Activated T-helper 1 cell treated with anti-CD3 and anti-CD28 coated beads, Interleukin-2, amount 50 U/mL, for 16 hours (primary cell): ENCODE measurements at places on chromosomes 5 and 9.

DNA sequence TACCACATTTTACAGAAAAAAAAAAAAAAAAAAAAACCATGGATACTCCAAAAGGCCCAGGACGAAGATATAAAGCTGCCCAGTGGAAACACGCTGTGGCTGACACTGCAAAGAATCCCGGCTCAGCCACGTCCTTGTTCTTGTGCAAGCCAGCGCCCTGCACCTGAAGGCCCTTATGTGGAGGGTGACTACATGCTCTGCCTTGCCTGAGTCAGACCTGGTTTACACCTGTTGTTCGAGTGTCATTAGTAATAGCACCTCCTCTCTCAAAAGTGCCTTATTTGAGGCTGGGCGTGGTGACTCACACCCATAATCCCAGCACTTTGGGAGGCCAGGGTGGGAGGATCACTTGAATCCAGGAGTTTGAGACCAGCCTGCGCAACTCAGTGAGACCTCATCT is 54.3 kb upstream of the ZSWIM6 start:
- DNase-seq = no peak

DNA sequence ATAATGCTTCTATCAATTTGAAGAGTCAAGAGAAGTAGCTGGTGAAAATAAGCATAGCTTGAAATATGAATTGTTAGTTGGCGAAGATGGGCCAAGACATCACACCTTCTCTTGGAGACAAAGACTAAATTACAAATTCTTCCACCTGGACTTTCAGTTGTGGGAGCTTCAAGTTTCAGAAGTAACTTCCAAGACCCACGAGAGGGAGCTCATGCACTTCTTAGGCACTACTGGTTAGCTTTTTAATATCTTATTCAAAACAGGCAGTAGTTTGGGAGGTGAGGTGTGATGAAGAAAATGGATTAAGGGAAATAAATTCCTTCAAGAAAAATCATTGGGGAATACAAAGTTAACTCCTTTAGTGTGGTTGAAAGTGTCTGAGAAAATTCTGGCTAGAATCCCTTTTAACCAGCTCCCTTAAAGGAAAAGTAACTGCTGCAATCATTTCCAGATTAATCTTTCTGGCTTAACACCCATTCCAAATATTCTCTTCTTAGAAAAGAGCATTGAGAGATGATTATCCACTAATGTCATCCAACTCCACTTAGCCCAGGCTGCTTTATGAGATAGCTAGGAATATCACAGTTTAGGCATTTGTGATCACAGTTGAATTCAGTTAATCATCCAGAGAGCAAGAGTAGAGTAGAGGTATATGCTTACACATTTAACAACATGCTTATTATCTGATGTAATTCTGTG is 139.5 kb upstream of the DMRTA1 start:
- no peak for DNase-seq

GRCh38 chr5:36393656-36394428 is 92.1 kb upstream of the RANBP3L start:
- no peak for DNase-seq

- DNase-seq = no peak
Observed at GRCh38 chr9:23822261-23823169, 3.5 kb downstream of the ELAVL2 start.

- DNase-seq = no peak
Observed at GRCh38 chr9:23823986-23824829, 1.8 kb downstream of the ELAVL2 start.

GRCh38 chr9:114591291-114591787 is 3.8 kb downstream of the ATP6V1G1 start:
- no peak for DNase-seq

- DNase-seq = no peak
Observed at GRCh38 chr5:181235689-181236366, 7.9 kb downstream of the RACK1 start.

DNA sequence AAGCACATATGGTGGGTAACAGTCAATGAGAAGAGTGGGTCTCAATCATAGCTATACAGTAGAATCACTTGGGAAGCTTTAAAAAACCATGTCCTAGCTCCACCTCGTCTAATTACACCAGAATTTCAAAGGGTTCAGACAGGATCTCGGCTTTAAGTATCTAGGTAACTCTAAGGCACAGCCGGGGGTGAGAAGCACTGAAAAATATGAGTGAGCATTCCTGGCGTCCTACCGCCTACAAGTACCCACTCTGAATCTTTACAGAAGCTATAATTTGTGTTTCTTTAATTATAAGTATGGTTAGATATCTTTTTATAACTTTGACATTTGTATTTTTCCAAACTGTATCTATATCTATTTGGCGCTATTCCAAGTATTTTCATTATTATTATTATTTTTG is 16.1 kb downstream of the PAIP1 start:
- DNase-seq = no peak

DNA sequence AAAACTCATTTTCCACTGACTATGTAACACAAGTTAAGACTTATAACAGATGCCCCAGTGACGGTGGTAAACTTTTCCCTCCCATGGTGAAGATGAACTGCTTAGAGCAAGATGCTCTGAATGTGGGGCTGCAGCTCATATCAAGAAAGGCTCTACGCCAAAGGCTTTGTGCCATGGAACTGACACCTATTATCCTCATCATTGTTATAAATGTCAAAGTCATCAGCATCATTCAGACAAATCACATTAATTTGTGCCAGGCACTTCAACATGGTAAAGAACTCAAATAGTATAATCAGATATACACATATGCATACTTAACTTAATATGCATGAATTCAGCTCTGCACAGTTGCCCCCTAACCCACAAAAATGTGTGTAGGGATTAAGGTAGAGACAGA is 305.9 kb upstream of the ATP10B start:
- no peak for DNase-seq

DNA sequence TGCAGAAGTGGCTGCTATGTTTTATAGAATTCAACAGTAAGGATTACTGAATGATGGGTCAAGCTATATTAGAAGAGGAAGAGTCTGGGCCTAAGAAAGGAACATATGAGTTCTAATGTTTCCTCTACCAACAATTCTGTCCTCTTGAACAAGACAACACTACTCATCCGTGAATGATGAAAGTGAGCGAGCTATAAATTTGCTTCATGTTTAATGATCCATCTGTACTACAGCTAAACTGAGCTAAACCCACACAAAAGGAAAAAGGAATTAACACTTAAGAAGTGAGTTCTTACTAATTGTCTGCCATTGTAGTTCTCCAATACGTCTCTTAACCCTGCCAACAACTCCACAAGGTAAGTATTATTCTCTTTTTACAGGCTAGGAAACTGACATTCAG is 204.4 kb downstream of the GLIS3 start:
- no peak for DNase-seq

DNA sequence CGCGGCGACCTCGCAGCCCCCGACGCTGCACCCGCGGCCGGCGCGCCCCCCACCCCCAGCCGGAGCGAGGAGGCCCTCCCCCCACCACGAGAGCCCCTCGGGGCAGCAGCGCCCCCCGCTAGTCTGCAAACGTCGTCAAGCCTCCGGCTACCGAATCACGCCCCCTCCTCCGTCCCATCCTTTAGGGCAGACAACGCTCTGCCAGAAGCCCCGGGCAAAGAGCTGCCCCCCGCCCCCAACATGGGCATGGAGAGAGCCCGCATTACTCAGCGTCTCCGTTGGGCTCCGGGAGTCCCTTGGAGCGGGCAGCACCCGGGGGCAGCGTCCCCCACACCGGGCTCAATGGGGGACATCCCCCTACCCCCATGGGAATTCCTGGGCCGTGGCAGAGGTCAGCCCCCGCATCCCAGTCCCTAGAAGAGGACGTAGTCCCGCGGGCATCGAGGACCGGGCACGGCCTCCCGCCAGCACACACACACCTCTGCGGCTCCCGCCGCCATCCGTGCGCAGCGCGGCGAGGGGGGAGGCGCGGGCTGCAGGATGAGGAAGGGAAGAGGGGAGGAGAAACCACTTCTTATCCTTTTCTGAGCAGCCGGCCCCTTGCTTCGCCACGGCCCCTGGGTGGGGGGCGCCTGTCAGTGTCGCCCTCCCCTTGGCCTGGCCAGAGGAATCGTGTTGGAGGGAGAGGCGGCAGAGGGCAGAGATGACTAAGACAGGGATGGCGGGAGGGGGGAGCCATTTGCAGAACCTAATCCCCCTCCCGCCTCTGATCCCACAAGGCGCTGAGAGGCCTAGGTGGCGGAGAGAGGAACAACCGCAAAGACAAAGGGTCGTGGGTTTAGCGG is 750 bp downstream of the DNM1 start:
- DNase-seq = no peak

DNA sequence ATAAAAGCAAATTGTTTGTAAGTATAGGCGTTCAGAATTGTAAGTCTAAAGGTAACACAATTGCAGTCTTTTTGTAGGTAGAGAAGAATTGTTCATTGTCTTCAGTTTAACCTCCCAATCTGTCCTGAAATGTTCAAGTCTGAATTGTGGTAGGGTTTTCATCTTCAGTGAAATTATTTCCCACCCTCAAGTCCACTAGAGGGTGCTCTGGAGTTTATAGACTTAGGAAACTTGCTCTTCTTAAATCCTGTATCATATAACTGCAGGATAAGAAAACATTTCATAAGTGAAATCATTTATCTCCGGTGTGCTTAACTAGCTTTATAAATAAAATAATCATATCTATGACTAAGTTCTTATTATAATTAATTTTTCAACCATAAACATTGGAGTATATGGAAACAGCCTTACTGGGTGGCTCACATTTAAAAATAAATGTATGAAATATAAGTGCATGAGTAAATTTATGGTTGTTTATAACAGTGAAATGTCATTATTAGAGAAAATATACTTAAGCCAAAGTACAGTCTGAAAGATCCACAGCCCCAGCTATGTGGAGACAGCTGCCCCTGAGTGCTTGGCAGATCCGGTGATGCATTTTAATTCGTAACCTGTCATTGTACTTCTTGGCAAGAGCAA is 182.4 kb upstream of the OTULINL start:
- DNase-seq = no peak

- no peak for DNase-seq
Observed at GRCh38 chr9:120475341-120475740, 104.6 kb downstream of the CDK5RAP2 start.

DNA sequence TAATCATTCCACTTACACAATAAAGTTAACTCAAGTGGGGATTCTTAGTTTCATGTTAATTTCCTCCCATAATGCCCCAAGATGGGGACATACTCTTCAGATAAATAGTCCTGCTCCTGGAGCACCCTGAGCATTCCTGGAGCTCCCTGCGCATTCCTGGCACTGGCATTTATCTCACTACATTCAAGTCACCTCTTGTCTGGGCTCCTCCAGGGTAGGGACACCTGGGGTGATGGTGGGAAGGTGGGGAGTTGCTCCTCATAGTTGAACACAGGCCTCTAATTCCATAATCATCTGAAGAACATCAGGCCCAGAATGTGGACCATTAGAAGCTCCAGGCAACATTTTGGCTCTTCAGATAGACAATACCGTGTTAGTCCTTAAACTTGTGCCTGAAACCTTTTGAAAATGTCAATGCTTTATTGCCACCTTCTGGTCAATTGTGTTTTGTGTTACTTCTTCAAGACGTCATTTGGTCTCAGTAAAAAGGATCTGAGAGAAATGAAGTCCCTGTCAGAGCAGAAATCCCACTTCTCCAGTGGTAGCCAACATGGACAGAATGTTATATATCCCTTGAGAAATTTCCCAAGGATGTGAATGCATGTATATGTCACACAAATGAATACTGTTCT is 14.2 kb upstream of the AGGF1 start:
- DNase-seq = no peak

DNA sequence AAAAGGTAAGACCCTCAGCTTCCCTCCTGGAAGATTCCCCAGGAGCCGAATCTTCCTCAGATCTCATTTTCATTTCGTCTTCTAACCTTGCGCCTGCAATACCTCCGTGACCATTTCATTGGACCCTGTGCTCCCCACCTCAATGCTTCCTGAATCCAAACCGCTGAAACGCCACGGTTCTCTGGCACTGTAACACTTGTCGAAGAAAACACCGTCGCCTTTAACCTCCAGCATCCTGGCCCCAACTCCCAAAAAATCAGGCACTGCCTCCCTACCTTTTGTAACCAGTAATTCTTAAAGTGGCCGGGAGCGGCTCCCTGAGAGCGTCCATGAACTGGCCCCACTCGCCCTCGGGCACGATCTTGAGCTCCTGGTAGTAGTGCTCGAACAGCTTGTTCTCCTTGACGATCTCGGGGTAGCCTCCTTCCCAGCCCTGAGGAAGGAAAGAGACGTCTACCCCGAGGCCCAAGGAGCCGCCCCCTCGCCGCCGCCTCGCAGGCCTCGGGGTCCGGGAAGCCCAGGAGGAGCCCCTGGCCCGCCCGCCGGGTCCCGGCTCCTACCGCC is 438 bp downstream of the NSUN2 start:
- DNase-seq = no peak

- DNase-seq = no peak
Observed at GRCh38 chr5:38450627-38451026, 105.8 kb downstream of the LIFR start.
